ENCODE measurements at places on chromosomes 5 and 9.
A peak's percentile ranks its signal among the peaks of the same experiment; 100 is the strongest.

- no peak for DNase-seq
Measured at GRCh38 chr9:4866239-4866969, 73.7 kb downstream of the RCL1 start.

DNA sequence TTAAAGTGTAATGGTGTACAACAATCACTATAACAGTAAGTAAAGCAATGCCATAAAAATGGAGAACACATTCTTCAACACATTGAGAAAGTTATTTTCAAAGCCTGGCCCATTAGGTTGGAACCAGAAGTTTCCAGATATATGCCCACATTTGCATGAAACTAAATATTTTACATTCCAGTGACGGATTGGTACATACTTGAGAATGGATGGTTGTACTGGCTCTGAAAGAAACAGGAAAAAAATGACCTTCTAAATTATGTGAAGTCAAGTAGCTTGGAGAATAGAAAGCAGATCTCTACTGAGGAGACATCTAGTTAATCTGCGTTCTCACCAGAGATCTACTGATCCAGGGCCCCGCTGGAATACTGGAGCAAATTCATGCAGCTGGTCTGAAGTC lies 1037.0 kb downstream of the NR2F1-AS1 start:
- DNase-seq: no peak

DNA sequence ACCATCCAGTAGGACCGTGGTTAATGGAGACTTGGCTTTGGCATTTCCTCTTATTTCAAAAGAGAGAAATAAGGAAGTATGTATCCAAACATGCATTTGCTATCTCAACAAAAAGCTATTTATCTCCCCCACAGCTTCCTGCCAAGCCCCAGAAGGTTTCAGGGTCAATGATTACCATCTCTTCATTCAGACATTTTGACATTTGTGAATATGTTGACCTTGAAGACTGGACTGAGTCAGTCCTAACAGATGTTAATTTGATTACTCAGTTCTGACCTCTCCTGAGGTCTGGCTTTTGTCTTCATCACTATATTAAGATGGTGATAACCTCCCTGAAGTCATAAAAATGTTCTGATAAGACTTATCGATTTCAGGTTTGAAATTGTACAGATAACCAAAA lies 479.4 kb downstream of the AGTPBP1 start:
- DNase-seq: peak; percentile 51

DNA sequence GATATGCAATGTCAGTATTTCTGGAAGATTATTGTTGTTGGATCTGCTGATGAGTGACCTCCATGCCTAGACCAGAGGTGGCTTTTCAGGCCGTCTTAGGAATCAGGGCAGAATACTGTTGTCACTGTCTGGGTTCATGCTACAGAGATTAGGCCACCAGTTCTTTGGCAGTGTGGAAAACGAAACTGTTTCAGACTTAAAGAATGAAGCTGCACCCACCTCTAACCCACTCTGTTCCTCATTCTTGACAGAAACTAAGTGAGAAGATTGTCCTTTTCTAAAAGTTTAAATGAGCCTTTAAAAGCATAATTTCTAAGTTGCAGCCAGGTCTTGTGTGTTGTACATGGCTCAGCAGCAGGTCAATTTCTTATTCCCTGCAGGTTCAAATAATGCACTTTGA lies 444.3 kb downstream of the ENC1 start:
- DNase-seq: no peak

- DNase-seq: no peak
Measured at GRCh38 chr5:173486355-173487225, 129.9 kb downstream of the BOD1 start.

- no peak for DNase-seq
Measured at GRCh38 chr9:97514531-97514930, 13.1 kb downstream of the TMOD1 start.

GRCh38 chr5:80238778-80239679 lies 16.8 kb downstream of the SERINC5 start:
- peak; percentile 57 for DNase-seq

DNA sequence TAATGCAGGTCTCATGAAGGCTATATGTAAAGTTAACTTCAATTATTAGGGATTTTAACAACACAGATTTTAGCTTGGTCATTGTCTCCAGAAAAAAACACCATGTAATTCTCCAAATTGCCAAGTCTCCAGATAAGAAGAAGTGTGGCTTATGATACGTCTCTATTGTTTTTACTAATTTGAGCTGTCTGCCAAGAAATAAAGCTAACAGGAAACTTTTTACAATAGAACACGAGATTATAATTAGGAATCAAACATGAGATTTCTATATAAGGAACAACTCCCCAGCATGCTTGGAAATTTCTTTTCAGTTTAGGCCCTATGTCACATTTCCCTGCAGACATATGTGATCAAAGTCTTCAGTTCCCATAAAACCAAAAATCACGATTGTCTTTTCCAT lies 142.7 kb downstream of the MCTP1 start:
- DNase-seq: no peak

All from SK-N-SH (cell line).